SHP77 treated with DMSO at 0.1 percent for 48 hours (cell line): ENCODE measurements at places on chromosomes 5 and 9.

DNA sequence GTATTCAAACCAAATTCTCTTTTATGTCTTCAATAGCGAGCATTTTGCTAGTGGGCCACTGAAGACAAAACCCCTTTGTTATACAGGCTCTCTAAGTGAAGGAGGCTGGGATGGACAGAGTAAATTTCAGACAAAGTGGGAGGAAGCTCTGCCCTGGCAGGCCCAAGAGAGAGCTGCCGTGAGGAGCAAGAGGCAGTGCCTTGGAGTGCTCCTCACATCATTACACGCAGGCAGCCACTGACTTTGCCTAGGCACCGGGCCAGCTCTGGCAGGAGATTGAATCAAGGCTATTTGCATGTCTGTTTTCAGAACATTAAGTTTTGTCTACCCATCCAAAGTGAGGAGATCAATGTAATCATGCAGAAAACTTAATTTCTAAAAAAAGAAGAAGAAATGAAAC lies 167.7 kb downstream of the CCDC192 start:
- DNase-seq: no peak

GRCh38 chr5:172834415-172835289 lies 601 bp downstream of the ERGIC1 start:
- DNase-seq: no peak

- DNase-seq: no peak
These were observed 4.8 kb downstream of the GLIPR2 start for GRCh38 chr9:36141288-36141687.

- no peak for DNase-seq
These were observed 17.5 kb upstream of the SLC9A3 start for GRCh38 chr5:541539-542318.

GRCh38 chr9:112025850-112026249 lies 129.2 kb downstream of the UGCG start:
- no peak for DNase-seq

- no peak for DNase-seq
These were observed 5.6 kb downstream of the ZNF462 start for GRCh38 chr9:106868565-106868964.

- DNase-seq: no peak
These were observed 270.4 kb downstream of the NSG2 start for GRCh38 chr5:174315871-174316270.

- no peak for DNase-seq
These were observed 67.9 kb upstream of the PANK3 start for GRCh38 chr5:168647083-168647482.

- DNase-seq: no peak
These were observed 378.8 kb upstream of the TUSC1 start for GRCh38 chr9:26057050-26057449.

- no peak for DNase-seq
These were observed 8.7 kb downstream of the SLC6A19 start for GRCh38 chr5:1209896-1210776.

- DNase-seq: no peak
These were observed 80.5 kb downstream of the FNBP1 start for GRCh38 chr9:129962451-129962864.

- peak; percentile 83 for DNase-seq
These were observed 642.4 kb upstream of the C9orf72 start for GRCh38 chr9:28215536-28216299.

- DNase-seq: peak; percentile 55
These were observed 5.0 kb downstream of the IL3 start for GRCh38 chr5:132065351-132065937.

DNA sequence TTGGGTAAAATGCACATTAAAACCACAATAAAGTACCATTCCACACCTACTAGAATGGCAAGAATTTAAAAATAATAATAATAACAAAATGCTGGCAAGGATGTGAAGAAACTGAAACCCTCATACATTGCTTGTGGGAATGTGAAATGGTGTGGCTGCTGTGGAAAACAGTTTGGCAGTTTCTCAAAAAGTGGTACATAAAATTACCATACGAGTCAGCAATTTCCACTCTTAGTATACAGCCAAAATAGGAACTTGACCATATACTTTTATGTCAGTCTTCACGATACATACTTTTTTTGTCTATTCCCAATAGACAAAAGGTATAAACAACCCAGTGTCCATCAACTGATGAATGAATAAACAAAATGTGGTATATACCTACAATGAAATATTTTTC lies 15.6 kb downstream of the FKBP15 start:
- no peak for DNase-seq

- no peak for DNase-seq
These were observed 398.7 kb downstream of the EBF1 start for GRCh38 chr5:158701007-158701391.

DNA sequence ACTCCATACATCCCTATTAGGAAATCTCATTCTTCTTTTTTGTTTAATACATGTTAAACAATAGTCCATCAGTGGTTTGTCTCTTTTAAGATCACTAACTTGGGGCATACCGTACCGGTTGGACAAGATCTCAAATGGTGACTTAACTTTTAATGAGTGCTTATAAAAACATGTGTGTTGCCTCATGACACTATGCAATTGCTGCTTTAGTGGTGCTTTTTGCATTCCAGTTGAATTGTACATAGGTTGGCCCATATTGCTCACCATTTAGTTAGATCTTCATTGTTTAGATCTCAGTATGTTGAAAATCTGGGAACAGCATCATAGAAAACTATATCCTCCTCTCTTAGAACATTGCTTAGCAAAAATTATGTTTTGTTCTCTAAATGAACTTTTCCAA lies 17.8 kb downstream of the C9orf85 start:
- no peak for DNase-seq

DNA sequence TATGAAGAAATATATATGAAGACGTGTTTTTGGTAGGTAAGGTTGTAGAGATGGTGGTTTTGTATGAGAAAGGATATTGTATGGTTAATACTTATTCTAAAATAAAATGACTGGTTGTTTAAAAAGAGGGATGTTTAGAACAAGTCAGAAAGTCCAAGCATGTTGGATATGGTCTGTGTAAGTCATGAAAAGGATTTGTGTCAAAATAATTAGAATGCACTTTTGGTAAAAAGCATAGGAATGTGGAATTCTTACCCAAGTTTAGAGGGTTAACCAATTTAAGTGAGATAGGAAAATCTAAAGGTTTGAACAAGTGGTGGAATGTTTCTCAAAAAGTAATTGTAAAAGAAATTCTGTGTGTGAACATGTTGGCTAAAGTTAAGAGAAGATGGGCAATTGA lies 1556.5 kb upstream of the C9orf72 start:
- no peak for DNase-seq

DNA sequence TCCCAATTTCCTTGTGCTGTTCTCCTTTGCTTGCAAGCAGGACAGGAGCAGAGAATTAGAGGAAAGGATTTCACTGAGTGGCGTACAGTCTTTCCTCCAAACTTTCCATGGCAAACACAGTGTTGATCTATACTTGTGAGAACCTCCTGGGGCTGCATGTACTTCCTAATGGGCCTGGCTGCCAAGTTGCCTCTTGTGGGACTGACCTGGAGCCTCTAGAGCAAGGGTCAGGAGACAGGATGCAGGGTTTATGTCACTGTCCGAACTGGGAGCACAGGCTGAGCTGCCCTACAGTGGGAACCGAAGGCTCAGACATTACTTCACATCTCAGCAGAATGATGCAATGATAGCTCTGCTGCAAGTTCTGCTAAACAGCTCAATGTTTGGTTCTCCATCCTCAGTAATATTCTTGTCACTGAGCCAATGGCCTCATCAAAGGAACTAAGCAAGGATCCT lies 102.3 kb downstream of the ENC1 start:
- no peak for DNase-seq

DNA sequence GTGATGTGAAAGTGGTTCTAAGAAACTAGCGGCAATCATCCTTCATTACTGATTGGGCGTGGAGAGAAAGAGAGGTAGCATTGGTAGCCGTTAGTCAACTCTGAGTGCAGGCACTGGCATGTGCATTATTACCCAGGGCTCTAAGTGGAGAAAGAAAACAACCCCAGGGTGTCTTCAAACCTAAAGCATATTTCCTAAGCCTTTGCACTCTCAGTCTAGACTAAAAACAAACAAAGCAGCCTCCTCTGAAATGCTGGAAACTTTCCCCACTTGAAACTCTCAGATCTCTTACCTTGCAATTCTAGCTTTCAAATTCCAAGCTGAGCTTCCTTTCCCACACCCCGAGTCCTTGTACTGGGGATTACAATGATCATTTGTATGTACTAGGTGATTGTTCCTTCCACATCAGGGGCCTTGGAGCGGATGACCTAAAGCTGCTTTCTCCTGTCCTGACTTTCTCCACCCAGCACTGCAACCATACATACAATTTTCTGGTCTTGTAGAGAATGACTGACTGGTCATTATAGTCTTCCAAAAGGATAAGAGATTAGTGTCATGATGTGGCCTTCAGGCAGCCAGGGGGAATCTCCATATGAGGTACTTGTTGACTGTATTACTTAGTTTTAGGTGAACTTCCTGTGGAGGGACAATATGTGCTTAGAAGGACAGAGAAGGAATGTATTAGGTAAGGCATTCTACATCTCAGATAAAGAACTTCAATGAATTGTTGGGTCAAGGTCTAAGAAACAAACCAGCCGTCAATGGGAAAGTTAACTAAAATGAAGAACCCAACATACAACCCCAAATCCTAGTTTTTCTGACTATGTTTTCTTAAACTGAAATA lies 98.3 kb upstream of the CDKN2B start:
- no peak for DNase-seq

DNA sequence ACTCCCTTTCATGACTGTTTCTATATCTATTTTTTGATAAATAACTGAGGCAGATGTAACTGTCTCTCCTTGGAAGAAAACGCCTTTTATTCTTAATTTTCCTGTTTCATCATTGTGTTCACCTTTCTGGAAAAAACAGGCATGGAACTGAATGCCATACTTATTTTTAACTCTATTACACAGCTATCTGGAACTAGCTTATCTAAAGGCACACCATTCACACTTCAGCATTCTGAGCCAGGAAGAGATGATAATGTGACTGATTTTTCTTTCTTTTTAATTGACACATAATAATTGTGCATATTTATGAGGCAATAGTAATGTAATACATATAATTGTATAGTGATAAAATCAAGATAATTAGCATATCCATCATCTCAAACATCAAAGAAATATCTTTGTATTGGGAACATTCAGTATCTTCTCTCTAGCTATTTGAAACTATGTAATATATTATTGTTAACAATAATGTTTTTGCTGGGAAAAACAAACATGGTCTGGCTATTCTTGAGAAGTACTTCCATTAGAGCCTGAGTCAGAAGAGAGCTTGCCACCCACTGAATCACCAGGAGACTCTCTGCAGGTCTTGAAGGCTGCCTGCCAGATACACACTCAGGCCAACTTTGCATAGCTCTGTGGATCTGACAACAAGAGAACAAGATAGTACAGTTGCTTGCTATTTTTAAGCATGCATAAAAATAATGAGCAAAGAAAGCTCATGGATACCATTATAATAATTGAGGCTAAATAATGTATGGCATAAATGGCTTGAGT lies 501.0 kb upstream of the EDIL3 start:
- DNase-seq: no peak

DNA sequence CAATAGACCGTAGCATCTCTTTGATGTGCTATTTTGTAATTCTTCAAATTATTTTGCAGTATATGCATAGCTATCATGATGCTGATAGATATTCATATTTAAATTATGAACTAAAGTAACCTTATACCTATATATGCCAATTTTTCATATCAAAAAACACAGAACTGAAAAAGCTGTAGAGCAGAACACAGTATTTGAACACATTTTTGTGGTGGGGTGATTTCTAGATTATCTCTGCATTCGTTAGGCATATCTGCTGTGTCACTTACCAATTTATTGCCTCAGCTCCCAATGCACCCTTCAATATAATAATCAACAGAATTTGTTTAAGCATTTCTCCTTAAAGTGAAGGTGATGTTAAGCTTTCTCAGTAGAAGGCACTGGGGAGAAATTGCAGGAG lies 998.2 kb downstream of the PTPRD start:
- DNase-seq: no peak

- no peak for DNase-seq
These were observed 20.8 kb upstream of the MELK start for GRCh38 chr9:36551910-36552309.

DNA sequence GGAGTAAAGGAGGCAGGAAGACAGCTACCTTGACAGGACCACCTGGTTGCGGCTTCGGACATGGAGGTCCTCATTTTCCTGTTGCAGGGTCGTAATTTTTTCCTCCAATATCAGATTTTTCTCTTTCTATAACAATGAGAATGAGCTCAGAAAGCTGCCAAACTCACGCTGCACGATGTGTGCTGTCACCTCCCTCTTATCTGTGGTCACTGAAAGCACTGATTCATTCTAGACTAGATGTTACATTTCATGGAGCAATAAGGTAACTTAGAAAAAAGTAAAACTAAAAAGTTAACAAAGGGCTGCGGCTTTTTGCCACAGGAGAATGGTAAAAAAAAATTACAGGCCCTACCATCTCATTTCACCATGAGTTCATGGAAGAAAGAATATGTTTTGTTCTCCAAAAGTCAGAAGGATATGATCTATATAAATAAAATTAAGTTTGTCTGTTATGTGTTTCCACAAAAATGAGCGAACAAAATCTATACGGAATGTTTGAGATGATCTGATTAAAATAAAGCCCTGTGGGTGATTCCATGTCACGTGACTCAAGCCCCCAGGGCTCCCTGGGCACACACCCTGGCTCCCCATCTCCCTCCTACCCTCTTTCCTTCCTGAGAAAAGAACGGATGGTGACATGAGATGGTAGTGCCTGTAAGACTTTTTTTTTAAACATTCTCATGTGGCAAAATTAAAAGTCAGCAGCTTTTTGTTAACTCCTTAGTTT lies 26.9 kb upstream of the ANXA6 start:
- DNase-seq: no peak

- no peak for DNase-seq
These were observed 205.4 kb downstream of the DCP2 start for GRCh38 chr5:113181853-113182490.

- no peak for DNase-seq
These were observed 222.3 kb downstream of the ENC1 start for GRCh38 chr5:74418261-74418660.

DNA sequence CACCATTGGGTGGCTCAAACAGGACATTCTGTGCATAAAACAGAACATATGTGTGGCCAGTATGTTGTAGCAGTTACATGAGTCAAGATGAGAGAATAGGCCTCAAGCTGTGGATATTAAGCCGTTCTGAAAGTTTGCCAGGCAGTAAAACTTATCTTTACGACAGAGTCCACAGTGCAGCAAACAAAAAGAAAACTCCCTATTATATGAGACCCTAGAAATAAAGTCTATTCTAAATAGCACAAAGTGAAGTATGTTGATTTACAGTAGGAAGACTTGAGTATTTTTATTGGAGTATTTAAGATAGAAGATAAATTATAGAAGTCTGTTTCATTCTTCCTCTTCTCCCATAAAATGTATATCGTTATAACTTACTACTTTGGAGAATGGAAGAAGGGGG lies 271.5 kb downstream of the ADGRV1 start:
- DNase-seq: no peak

GRCh38 chr9:113941056-113941455 lies 64.9 kb downstream of the ZNF618 start:
- no peak for DNase-seq

GRCh38 chr9:87294126-87294525 lies 203.5 kb upstream of the DAPK1 start:
- DNase-seq: no peak

- DNase-seq: peak; percentile 39
These were observed 48.8 kb downstream of the FANCC start for GRCh38 chr9:95268681-95269080.
